ENCODE measurements at places on chromosomes 6 and 20. TPM values are rescaled to one million over a fixed set of nuclear protein-coding genes. Genes with fewer than 3 reads are reported as not detected.

Gene FIG4
- total RNA-seq: 27.8 TPM

Gene PRKN
- 7.4 TPM for total RNA-seq

Gene BTBD3
- 47.6 TPM for total RNA-seq

Gene SEMG1
- not detected for total RNA-seq
